NCI-H1105 treated with DMSO at 0.1 percent for 48 hours (cell line): ENCODE measurements at places on chromosomes 3 and 15.

DNA sequence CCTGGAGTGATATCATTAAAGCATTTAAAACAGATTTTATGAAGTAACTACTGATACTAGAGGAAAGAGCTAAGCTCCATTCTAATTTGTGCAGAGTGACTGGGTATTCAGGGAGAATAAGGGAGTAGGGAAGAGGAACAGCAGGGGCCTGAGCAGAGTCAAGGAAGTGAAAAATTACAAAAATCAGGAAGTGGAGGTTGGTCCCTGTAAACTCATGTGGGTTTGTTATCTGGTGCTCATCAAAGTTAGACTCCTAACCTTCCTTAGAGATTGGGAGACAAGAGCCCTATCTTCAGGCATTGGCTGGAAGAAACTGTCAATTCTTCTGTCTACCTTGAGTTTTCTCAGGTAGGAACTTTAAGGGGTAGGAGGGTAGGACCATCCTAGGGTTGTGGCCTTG is 82.5 kb downstream of the NEK11 start:
- DNase-seq = no peak

- no peak for DNase-seq
Observed at GRCh38 chr15:60853109-60853508, 374.2 kb upstream of the ICE2 start.

DNA sequence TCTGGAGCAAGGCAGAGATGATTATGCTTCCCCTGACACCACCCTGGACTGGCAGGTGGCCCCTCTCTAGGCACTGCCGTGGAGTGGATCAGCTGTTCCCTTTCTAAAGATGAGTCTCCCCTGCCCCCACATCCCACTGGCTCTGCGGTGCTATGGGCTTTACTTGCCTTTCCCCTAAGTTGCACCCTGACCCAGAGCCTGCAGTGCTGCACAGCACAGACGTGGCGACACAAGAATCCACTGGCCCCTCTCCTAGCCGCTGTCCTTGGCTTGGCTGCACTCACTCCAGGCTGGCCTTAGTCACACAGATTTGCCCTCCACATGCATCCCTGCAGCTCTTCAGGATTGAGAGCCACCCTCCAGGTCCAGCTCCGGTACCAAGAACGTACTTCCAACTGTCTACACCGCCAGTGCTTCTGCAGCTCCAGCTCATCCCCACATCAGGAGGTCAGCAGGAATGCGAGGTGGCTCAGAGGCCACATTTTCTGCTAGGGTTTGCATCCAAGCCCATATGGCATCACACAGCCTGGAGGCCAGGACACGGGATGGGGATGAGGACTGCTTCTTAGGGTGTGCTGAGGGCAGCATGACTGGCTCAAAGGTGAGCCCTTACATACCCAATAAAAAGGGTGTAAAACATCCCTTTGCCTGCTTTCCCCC is 82.4 kb upstream of the RASGRF1 start:
- DNase-seq = no peak

DNA sequence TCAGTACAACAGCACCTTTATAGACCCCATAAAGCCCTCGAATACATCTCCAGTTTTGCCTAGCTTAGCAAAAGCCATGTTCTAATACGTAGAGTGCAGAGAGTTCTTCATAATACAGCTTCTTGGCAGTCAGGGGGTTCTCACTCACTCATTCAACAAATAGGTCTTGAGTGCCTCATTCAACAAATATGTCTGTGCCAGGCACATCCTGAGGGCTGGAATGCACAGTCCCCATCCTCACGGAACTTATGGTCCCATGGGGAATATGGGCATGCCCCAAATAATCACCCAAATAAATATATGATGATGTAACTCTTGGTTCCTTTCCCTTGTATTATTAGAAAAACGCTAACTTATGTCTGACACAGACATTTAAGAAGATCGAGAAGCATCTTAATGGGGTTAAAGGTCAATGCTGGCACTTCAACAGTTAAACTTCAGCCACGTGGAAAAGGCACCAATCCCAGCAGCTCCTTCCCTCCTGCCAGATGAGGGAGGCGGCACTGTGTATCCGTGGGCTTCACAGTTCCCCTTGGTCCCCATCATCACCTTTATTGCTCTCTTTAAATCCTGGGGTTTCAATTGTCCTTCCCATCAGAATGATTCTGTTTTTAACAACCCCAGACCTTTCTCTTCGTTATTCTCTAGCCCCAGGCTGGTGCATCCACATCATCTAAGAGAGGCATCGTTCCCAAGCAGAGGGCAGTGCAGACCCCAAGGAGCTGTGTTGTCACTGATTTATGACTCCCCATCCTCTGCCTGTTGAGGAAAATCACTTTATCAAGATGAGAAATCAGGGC is 18.9 kb upstream of the SEMA5B start:
- no peak for DNase-seq

- no peak for DNase-seq
Observed at GRCh38 chr3:135756106-135756668, 209.3 kb upstream of the PPP2R3A start.

DNA sequence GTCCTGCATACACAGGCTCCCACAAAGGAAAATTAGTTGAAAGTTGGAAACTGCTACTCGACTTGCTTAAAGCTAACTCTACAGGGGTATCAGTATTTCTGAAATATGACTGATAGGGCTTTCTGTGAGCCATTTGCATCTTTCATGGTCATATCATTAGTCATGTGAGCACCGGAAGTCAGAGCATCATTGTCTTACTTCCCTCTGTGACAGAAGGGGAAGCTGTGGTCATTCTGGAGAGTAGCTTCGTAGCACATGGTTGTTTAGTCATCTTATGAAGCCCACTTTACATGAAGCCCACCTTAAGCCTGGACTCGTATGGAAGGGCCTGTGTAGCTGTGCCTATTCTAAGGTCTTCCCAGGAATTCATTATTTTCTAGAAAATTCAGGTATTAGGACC is 69.0 kb downstream of the COL6A5 start:
- DNase-seq = no peak

- no peak for DNase-seq
Observed at GRCh38 chr3:136068708-136069107, 103.2 kb downstream of the PPP2R3A start.

GRCh38 chr3:99601515-99601914 is 36.9 kb upstream of the COL8A1 start:
- DNase-seq = no peak

- DNase-seq = no peak
Observed at GRCh38 chr15:55774113-55774970, 31.4 kb upstream of the PRTG start.

- DNase-seq = no peak
Observed at GRCh38 chr3:7934362-7934761, 567.3 kb upstream of the LMCD1 start.
